ENCODE measurements at places on chromosomes 11 and 22.

- no peak for DNase-seq
These were observed 2.2 kb upstream of the SCT start for GRCh38 chr11:629237-629583.

DNA sequence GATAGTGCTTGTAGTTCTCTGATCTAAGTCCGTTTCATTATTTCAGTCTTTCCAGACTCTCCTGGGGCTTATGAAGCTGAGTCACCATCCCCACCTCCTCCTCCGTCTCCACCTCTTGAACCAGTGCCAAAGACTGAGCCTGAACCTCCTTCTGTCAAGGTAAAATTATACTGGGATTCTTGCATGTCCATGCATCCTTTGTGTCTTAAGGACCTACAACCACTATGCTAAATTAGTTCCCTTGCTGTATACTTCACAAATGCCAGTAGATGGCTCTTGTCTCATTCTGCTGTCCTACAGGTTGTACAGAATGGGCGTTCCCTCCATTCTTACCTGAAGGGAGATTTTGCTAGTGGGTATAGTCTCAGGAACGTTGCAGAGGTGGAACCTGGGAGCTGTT lies 42.2 kb downstream of the POLD3 start:
- no peak for DNase-seq

DNA sequence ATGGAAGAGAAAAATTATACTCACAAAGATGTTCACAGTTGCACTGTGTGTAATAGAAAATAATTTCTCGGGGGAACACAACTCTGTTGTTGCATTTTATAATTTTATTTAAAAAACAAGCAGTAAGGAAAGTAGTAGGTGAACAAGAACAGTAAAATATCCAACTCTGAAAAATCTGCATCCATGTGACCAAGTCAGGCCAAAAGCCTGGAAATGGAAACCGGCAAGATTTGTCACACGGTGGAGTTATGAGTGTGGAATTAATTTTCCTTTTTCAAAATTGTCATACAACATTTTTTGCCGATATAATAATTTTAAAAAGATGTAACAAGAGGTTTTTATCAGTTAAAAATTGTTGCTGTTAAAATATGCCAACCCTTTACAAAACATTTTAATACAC lies 1421.5 kb downstream of the BRD1 start:
- no peak for DNase-seq

- DNase-seq = no peak
These were observed 9.6 kb downstream of the ACO2 start for GRCh38 chr22:41478473-41478872.
